ENCODE measurements at places on chromosomes 6 and 20.

GRCh38 chr6:8321671-8322404 lies 113.5 kb downstream of the SLC35B3 start:
- DNase-seq: no peak

GRCh38 chr6:19925533-19925932 lies 88.4 kb downstream of the ID4 start:
- no peak for DNase-seq

DNA sequence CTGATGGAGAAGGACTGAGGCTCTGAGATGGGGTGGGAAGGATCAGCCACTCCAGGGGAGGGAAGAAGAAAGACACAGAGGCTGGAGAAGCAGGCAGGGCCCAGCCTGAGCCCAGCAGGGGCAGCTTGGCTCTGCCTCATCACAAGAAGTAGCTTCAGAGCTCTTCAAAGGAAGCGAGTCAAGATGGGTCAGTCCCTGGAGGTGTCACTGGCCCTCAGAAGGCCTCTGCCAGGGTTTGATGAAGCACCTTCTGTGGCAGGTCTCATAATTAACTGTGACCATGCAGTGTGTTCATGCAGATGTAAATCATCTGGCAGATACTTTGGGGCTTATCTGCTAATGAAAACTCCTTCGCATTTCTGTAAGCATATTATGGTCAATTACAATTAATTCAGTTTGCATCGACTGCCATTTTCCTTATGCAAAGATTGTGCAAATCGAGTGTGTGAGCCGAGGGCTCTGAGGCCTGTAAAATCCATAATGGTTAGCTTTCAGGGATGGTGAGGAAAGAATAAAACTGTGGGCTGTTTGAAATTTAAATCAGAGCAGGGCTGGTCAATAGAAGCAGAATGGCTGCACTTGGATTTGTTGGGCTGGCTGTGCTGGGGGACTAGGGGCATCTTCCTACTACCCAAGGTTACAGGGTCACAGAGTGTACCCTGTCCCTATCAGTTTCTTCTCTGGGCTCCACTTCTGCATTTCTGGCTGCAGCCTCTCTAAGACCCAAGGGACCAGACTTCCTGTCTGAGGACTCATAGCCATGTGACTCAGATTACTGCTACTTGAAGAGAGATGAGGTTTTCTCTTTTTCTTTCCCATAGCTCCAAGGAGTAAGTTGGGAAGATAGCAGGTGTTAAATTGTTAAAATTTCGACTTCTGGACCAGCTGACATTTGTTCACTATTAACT lies 376.6 kb downstream of the DHX35 start:
- no peak for DNase-seq

DNA sequence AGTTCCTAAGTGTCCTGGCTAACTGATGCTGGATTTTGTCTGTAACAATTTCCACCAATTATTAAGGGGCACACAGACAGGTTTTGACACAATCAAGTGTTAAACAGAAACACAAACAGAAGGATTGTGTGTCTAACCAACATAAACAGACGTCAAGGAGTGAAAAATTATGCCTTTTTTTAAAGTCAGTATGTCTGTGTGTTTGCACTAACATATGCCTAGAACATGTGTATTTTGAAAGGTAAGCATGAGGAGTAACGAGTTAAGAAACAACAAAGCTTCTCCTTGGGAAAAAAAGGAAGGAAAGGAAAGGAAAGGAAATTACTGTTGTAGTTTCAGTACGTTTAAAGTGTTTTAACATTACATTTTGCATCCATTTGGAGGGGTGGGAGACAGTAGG lies 466.3 kb upstream of the ID4 start:
- no peak for DNase-seq

DNA sequence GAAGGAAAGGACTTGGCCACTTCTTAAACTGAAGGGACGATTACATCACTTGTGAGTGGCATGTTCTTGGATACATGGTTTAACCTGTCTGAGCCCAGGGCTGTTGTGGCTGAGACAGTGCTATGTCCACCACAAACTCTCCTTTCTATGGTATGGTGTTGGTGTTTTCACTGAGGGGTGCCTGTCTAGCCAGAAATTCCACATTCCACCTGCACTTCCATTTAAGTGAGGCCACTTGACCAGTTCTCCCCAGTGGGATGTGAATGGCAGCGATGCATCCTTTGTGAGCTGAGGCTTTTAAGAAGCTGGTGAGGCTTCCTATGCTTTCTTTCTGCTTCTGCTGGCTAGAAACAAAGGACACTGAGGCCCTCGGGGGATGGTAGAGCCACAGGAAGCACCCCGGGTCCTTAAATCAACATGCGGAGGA lies 151.4 kb upstream of the CHD6 start:
- no peak for DNase-seq

GRCh38 chr20:10239954-10240353 lies 21.3 kb downstream of the SNAP25 start:
- DNase-seq: no peak

- DNase-seq: no peak
Observed at GRCh38 chr6:152351110-152351509, 286.1 kb downstream of the SYNE1 start.

- no peak for DNase-seq
Observed at GRCh38 chr6:116513224-116513875, 1.9 kb downstream of the CALHM5 start.

- no peak for DNase-seq
Observed at GRCh38 chr6:150567380-150567779, 32.3 kb upstream of the PLEKHG1 start.

GRCh38 chr6:50792771-50793170 lies 25.9 kb upstream of the TFAP2B start:
- no peak for DNase-seq

DNA sequence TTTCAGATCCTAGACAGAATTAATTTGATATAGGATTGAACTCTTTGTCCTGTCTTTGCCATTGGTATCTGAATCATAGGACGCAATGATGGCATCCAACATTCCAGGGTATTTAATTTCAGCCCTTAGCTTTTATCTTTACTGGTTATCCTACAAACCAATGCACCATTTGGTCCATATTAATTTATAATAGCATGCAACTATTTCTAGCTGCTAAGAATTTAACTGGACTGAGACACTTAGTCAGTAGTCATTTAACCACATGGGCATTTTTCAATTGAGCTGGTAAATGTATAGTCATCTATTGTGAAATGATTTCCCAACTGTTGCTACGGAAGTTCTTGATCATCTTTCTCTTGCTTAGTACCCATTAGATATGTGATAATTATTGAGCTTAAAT lies 141.1 kb downstream of the CD164 start:
- DNase-seq: no peak

- DNase-seq: no peak
Observed at GRCh38 chr6:6085928-6086668, 79.4 kb upstream of the NRN1 start.

GRCh38 chr6:163786995-163787671 lies 372.6 kb downstream of the QKI start:
- no peak for DNase-seq

- DNase-seq: no peak
Observed at GRCh38 chr6:164039954-164040375, 625.4 kb downstream of the QKI start.

GRCh38 chr6:151103266-151103665 lies 136.5 kb upstream of the AKAP12 start:
- no peak for DNase-seq

GRCh38 chr6:39792540-39793450 lies 619 bp downstream of the DAAM2 start:
- no peak for DNase-seq

GRCh38 chr6:16248271-16248853 lies 10.0 kb downstream of the GMPR start:
- no peak for DNase-seq

- DNase-seq: no peak
Observed at GRCh38 chr6:156917213-156917612, 140.0 kb downstream of the ARID1B start.

- DNase-seq: no peak
Observed at GRCh38 chr20:63116412-63117106, 99.4 kb downstream of the YTHDF1 start.

DNA sequence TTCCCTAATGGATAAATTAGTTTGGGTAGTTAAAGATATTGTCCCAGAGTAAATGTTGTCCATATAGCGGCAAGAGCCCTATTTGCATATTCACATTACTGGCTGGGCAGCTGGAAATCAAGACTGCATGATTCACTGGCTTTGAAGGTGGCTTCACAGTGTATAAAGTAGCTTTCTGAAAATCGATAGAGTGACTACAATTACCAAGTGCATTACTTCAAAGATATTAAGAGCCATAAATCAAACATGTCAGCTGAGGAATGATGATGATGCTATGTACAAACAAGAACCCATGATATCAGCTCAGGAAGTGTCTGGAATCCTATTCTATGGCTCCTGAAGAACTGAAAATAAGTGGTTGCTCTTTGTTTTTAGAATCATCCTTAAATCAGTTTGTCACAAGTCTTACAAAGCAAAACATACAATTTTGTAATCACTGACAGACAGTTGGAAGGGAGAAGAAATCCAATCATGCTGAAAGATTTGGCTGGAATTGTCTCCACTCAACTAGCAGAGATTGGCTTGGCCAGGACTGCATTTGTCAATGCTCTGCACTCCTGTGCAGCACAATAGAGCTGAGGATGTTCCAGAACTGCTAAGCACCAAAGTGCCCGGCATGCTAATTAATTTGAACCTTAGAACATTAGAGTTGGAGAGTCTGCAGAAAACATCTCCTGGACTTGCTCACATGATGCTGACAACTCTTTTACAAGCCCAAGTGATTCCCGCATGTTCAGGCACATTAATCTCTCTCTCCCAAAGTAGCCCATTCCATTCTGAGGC lies 77.9 kb upstream of the B3GAT2 start:
- no peak for DNase-seq

DNA sequence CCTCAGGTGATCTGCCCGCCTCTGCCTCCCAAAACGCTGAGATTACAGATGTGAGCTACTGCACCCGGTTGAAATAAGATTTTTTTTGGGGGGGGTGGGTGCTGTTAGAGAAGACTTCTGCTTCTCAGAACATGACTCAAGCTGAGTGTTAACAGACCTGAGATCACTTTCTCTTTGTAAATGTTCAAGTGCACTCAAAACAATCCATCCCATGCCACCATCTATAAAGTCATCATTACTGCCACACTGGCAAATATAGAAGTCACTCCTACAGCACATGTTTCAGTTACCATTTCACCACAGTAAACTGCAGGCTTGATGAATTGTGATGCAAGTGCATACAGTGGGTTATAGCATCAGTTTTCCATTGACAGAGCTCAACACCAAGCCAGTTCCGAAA lies 9.0 kb downstream of the VPS16 start:
- DNase-seq: no peak

DNA sequence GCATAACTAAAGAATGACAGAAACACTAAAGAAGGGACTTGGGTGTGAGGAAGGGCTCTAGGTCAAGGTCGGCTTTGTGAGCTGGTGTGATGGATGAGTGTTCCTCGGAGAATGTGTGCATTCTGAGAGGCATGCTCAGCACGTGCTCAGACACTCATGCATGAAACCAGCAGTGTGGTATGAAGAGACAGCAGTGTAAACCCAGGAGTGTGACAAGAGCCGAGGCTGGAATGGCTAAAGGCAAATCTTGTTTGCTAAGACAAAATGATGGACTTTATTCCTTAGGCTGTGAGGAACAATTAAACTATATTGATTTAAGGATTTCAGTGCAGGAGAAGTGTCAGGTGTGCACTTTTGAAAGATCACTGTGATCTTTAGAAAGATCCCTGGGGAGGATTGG lies 107.4 kb upstream of the MAP7 start:
- no peak for DNase-seq

GRCh38 chr20:62751551-62752150 lies 43.0 kb downstream of the NTSR1 start:
- DNase-seq: no peak

DNA sequence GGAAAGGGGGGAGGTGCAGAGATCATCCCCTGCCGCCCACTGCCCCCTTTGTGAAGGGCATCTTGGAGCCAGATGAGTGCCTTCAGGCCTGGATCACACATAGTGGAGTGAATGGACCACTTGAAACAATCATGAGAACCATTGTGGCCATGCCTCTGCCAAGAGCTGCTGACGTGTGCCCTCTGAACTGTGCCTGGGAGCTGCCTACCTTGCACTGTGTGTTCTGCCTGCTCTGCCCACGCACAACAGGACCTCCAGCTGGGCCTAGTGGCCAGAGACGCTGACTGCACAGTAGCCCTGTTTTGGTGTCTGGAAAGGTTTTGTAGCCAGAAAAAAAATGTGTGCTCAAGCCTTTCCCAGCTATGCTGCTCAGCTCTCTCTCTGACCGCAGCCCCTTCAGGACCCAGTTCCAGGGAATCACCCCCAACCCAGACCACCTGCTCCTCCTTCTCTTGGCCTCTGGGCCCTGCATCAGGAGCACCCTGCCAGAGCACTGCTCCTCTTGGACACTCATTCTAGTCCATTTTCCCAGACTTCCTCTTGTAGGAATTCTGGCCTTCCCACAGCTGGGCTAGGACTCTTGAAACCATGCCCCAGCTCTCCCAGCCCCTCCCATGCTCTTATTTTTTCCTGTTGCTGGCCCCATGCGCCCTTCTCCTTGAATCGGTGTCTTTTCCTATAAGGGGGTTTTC lies 1.6 kb upstream of the ADIG start:
- DNase-seq: no peak

GRCh38 chr20:59733351-59733750 lies 129.0 kb downstream of the PHACTR3 start:
- no peak for DNase-seq

GRCh38 chr6:56795466-56796195 lies 152.9 kb upstream of the DST start:
- no peak for DNase-seq

GRCh38 chr6:132280436-132280835 lies 120.8 kb downstream of the MOXD1 start:
- no peak for DNase-seq

DNA sequence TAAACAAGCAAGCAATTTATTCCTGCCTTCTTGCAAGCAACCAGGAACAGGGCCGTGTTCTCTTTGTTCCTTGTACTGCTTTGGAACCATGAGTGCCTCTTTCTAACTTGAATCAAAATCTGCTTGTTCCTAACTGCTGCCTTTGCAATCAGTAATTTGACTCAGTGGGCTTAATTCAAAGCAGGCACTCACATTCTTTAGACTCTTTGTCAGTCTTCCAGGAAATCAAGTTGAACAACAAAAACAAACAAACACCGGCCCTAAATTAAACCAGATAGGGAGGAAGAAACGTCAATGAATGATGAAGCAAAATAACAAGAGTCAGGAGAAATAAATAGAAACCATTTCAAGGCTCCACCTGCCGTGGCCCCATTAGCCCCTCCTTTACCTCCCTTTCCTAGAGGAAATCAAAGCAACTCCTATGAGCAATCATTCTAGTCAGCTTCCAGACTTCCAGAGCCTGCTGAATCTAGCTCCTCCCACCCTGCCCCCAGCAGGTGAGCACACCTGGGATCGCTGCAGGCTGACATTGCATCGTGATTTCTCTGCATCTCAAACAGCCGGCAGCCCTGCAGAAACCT lies 582.2 kb upstream of the FLRT3 start:
- no peak for DNase-seq

DNA sequence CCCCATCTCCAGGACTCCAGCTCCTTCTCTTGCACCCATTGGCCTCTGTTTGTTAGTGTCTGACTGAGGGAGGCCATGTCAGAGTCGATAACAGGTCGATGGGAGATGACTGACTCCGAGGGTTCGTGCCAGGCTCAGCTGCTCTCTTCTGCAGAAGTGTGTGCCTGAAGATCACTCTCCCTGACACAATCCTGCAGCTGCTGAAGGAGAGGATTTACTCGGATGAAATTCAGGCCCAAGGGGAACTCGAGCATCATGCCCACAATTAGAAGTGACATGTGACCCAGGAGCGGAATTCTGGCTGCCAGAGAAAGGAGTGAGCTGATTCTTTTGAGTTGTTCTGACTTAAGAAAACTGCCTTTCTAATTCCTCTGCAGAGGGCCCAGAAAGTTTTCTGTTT lies 318.2 kb downstream of the MAFB start:
- DNase-seq: no peak

Data from activated CD4-positive, alpha-beta T cell treated with anti-CD3 and anti-CD28 coated beads, Interleukin-2, amount 50 U/mL, for 4 hours (primary cell).